ENCODE measurements at places on chromosomes 5 and 9.

- DNase-seq = no peak
Observed at GRCh38 chr9:89179895-89180734, 1.5 kb upstream of the SHC3 start.

- DNase-seq = peak; percentile 61
Observed at GRCh38 chr9:137095664-137096517, 9.1 kb downstream of the MAN1B1 start.

DNA sequence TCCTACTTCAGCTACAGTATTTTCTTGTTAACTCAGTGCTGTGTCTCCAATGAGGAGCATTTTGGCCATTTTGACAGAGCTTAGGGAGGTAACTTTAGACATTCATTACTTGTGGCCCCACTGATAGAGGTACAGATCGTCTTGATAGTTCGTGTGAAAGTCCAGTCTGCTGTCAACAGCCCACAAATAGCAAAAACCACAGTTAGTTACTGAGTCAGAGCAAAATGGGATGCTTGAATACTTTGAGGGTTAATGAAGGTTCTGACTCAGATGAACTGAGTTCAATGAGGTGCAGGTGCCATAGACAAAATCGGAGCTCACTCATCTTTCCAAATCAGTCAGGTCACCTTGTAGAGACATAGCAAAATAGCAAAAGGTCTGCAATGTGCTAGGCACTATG lies 163.1 kb upstream of the TLE4 start:
- no peak for DNase-seq

DNA sequence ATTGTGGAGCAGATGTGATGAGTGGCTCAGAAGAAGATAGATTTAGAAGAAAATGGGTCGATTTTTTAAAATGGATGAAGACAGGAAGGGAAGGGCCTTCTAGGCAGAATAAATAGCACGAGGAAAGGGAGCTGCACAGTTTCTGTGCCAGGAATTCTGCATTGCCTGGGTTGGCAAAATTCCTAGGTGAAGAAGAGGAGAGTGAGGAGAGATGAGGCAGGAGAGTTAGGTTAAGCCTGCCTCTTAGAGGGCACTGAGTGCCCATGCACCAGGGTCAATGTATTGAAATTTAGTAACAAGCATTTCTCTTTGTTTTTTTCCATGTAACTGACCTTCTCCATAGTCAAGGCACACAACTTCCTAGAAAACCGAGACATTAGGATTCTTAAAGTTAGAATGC lies 159.5 kb downstream of the YTHDC2 start:
- DNase-seq = no peak

DNA sequence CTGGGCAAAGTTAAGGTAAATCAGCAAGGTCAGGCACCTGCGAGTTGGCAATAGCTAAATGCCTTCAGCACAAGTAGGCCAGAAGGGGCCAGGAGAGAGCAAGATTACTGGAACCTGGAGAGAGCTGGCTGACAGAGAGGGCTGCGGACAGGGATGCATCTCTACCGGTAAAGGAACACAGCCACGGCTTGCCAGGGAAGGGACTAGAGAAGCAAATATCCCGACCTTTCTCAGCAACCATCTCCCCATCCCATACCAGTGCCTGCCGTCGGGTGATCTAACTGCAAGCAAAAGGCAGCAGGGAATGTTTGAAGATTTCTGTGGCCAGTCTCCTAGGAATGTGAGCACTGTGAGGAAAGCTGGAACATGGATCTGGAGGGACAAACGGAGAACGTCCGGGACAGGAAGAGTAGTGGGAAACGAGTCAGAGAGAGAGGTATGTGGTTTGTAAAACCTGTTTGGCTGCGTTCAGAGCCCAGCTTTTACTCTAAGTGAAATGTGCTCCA lies 15.9 kb upstream of the ABLIM3 start:
- DNase-seq = no peak
